ENCODE measurements at places on chromosomes 7 and 10.

GRCh38 chr7:135147341-135147898 lies 452 bp upstream of the TMEM140 start:
- no peak for DNase-seq

DNA sequence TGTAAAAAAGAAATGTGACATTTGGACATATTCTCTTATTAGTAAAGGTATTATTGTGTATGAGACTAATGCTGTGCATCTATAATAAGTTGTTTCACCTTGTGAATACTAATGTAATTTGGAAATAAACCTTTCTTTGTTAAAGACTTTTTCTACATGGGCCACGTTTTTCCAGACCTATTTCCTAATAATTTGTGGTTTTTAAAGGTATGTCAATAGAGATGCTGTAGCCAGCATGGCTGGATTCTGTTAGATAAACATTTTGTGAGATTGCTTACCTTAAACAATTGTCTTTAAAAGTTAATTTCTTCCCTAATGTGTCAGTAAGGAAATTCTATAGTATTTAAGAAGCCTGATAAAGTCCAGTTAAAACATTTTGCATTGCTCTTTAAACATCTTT lies 56.0 kb downstream of the KAT6B start:
- peak; percentile 21 for DNase-seq

DNA sequence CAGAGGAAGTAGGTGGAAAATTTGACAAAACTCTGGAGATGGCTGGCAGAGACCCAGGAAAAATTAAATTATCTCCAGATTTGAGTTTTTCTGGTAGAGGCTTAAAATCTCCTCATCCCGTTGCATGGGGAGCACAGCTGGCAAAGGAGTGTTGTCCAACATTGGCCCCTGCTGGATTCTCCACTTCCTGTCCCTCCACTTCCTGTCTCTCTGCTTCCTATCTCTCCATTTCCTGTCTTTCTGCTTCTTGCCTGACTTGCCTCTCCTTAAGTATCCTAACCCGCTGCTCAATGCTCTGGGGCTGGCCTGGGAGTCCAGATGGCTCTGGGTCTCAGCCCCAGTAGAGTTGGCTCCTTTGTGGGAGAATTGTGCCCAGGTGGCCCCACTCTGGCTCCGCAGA lies 65.8 kb upstream of the EMX2 start:
- DNase-seq, result no peak

- peak; percentile 7 for DNase-seq
Measured at GRCh38 chr7:83820641-83821040, 171.7 kb upstream of the SEMA3E start.

- no peak for DNase-seq
Measured at GRCh38 chr7:47882635-47883034, 65.6 kb downstream of the PKD1L1 start.

GRCh38 chr10:124324451-124324850 lies 94.3 kb downstream of the OAT start:
- no peak for DNase-seq

DNA sequence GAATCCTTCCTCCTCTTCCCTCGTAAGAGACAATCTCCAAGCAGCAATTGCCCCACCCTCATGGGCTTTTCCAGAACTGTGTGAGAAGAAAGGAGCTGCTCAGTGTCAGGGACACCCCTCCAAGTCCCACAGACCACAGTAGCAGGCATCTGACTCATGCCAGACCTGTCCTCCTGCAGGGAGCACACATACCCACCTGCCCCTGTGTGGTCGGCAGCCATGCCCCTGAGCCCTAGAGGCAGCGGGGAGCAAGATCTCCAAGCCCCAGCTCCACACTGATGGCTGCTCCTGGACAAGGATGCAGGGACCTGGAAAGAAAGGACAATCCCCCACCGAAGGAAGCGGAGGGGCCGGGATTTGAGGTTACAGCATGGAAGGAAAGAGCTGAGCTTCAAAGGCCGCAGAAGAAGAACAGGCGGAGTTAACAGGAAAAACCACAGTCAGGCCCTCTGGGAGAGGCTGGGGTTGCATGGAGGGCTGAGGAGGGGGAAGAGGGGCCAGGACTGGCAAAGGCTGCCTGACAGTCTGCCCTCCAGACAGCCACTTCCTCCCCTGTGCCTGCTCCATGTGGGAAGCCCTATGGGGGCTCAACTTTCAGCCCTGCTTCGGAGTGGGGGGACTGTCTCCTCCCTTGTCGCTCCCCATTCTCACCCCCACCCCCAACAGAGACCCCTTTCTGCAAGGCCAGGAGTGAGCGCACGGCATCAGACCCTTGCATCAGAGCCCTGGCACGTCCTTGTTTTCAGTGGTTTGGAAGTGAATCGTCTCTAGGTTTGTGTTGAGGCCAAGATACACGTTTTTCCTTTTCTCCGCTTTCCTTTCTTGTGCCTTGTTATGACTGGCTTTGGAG lies 46.8 kb downstream of the ASB13 start:
- DNase-seq, result no peak

DNA sequence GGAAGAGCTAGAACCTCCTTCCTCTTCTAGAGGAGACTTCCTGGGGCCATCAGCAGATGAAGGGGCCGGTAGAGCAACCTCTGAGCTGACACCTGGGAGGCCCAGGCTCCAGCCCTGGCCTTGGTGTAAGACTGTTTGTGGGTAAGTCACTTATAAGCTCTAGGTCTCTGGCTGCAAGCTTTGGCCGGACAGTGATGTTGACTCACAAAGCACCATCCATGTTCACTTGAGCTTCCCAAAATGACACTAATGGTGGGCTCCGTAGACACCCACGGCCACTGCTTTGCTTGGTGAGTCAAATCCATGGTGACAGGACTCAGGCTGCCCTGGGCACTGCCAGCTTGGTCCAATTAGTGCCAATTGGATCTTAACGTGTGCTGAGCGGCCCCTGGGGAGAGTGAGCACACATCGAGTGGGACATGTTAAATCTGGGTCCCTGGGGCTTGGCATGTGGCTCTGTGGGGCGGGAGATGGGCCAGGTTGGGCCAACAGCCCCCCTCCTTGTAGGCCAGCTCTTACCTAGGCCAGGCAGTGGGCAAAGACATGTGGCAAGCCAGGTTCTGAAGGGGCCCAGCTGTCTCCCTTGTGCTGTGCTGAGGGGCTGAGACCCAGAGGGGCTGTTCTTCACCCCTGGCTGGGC lies 16.7 kb downstream of the NEURL1 start:
- no peak for DNase-seq

DNA sequence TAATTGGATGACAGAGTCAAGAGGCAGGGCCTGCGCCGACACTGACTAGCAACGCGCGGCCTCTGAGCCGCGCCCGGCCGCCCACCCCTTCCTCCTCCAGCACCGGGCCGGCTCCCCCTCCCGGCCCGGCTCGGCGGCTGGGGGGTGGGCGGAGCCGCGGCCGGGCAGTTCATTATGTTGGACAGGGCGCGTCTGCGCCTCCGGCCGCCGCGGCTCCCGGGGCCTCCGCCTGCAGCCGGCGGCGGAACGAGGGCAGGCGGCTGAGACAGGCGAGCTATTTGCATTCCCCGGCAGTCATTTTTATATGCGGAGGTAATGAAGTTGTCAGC lies 106.7 kb downstream of the SNX10 start:
- DNase-seq, result peak; percentile 19

DNA sequence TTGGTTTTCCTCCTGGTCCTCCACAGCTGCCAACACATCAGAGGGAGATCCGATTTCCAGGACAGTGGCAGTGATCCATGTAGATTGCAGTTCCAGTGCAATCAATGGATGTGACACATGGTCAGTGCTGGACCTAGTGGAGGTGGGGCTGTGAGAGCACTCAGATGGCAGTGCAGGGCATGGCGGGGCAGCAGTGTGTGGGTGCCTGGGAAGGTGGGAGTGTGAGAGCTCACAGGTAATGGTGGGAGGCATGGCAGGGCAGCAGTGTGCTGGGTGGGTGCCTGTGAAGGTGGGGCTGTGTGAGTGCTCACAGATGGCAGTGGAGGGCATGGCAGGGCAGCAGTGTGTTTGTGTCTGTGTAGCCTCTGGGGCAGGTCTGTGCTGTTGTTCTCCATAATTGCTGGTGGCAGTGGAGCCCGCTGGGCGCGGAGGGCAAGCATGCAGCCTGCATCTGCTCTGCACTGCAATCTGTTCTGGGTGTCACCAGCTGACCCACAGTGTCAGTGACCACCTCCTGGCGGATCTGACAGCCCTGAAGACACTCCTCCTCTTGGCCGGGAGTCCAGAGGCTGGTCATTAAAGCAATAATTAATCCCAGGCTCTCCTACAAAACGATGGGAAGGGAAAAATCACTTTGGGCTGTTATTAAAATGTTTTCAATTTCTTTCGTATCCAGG lies 8.6 kb upstream of the ADARB2 start:
- no peak for DNase-seq

DNA sequence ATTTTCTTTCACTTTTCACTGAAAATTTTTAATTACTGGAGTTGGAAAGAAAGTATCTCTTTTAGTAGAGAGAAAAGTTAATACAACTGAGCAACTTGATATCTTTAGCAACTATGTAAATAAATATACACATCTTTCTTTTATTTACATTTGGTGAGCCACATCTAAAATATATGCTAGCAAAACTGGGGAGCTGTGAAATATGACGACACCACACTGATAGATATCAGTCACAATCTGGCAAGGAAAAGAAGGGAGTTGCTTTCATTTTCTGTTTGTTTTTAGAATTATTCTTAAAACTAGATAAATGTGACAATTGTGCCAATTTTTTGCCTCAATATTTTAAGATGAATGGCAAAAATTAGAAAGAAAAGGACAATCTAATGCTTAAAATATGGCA lies 2.7 kb upstream of the ZNF804B start:
- DNase-seq, result no peak

GRCh38 chr10:114012650-114013049 lies 31.0 kb upstream of the ADRB1 start:
- no peak for DNase-seq

DNA sequence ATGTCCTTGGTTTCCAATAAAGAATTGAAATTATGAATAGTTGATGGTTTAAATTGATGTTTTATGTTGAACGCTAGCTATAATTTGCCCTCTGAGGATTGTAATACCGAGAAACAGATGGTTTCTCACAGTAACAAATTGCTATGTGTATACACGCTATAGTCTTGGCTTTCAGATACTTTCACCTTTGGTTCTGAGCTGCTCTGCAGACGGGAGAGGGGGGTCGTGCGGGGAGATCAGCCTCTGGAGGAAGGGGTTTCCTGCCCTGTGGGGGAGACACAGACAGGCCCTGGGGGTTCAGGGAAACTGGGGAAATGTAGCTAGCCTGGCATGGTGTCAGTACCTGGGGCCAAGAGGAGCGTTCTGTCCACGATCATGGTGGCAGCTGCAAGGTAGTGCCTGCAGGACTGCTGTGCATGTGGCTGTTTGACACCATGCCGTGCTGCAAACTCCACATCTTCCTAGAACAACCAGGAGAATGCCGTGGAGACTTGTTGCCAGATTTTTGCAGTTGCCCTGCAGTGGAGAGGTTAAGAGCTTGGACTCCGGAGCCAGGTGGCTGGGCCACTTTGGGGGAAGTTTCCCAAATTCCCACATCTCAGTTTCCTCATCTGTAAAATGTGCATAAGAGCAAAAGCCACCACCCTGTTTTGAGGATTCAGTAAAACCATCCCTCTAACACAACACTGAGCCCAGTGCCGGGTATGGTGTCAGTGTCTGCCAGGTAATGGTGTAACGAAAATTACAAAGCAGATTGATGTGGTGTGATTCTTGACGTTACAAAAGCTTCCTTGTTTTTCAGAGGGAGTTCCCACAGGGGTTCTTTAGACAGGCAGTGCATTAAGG lies 167.9 kb downstream of the CUX1 start:
- no peak for DNase-seq

Measured in bronchial epithelial cell (primary cell).